Stimulated activated CD4-positive, alpha-beta T cell treated with anti-CD3 and anti-CD28 coated beads, Interleukin-4, amount 100 ng/mL, for 4 hours (primary cell): ENCODE measurements at places on chromosomes 1 and 21.

DNA sequence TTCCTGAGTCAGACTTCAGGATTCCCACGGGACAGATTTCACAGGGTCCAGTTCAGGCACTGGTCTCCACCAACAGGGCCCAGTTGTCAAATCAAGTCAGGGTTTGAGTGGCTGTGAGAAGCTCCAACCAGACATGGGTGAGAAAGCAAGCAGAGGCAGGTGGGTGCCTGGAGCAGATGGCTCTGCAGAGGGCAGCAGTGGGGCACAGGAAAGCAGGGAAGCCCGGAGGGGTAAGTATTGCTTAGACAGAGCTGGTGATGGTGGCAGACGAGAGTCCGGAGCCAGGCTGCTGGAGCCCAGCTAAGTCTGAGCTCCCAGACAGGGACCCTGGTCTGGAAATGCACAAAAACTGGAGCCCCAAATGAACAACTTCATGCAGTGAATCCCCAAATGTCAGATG is 40.4 kb downstream of the RIMS3 start:
- no peak for DNase-seq

DNA sequence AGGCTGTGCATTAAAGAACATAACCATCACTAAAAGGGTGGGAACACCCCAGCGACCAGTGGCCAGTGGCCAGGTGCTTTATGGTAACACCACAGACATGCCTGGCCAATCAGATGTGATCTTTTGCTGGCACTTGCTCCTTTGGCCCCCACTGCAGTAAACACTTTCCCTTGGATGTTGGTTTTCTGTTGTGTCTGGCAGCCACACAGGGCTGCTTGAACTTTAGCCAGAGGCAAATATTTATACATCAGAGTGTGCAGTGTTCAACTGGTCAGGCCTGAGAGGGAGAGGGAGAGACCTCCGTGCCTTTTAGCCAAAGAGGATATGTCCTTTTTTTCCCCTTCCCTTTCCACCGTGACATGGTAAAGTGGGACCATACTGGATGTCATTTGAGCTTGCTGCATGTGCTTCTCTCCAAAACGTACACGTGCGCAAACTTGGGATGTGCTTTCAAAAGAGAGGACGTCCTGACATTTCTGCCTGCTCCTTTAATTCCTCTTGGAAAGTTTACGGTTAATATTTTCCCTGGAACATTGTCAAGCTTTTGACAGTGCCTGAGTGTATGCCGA is 101.2 kb downstream of the NFIA start:
- DNase-seq = no peak

GRCh38 chr1:25553749-25554429 is 10.5 kb downstream of the LDLRAP1 start:
- no peak for DNase-seq

DNA sequence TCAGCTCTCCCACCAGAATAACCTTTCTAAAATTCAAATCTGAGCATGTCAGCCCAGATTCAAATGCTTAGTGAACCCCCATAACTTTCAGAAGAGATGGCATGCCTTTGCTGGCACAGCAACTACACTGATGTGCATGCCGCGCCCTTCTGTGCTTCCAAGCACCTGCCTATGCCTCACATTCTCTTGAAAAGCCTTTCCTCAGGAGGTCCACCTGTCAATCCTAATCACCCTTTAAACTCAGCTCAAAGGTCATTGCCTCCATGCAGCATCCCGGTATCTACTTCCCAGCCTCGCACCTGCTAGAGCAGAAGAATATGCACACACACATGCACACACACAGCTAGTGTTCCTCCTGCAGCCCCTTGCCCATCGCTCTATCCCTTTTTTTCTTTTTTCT is 5.2 kb upstream of the S100A2 start:
- no peak for DNase-seq

DNA sequence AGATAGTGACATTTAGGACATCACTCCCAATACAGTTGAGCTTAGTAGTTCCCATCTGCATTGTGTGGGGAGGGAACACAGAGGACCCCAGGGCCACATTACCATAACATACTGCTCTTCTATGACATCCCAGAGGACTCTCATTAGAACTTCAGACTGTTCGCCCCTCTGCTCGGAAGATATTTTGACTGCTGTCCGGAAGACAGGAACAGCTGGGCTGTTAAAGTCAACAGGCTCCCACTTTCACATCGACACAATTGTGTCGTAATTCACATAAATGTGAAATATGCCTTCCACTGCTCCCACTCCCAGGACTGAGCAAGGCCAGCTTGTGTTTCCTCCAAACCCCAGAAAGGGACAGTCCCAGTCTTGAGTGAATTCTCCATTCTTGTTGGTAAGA is 158.4 kb downstream of the SEC16B start:
- no peak for DNase-seq

DNA sequence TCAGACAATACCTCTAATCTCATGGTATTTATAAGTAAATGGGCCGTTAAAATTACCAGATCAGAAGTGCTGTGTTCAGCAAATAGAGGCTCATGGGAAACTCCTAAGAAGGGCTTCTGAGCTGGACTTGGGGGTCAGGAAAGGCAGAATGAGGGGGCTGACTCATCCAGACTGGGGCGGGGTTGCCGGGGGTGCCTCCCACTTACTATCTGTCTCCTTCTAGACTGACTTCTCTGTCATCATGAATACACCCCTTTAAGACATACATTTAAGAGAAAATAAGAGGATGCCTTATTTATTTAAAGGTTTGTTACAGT is 96.0 kb upstream of the ERRFI1 start:
- DNase-seq = no peak

GRCh38 chr1:206588492-206588891 is 23.8 kb downstream of the EIF2D start:
- DNase-seq = no peak

- DNase-seq = no peak
Measured at GRCh38 chr1:203219934-203220333, 9.5 kb downstream of the CHIT1 start.

- DNase-seq = no peak
Measured at GRCh38 chr1:200029822-200030152, 2.3 kb downstream of the NR5A2 start.

- DNase-seq = no peak
Measured at GRCh38 chr1:240739139-240739538, 127.2 kb upstream of the GREM2 start.

GRCh38 chr1:85297855-85298629 is 21.6 kb upstream of the BCL10 start:
- peak; percentile 44 for DNase-seq

DNA sequence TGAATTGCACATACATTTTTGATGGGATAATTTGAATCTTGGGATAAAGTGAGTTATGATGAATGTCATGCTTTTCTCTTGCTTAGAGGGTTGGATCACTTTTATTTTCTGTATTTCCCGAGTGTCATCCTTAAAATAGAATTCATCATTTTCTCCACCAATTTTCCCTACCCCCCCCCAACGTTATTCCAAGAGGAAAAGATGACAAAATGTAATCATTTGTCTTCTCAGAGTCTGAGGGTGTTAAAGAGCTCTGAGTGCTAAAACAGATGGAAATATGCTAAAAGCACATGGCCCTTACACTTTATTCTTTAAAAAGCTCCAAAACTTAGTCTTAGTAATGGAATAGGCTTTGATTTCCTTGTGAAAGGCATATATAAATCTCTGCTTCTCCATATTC is 81.4 kb downstream of the CHRM3 start:
- DNase-seq = no peak

GRCh38 chr1:112761714-112762480 is 46.8 kb upstream of the PPM1J start:
- no peak for DNase-seq

DNA sequence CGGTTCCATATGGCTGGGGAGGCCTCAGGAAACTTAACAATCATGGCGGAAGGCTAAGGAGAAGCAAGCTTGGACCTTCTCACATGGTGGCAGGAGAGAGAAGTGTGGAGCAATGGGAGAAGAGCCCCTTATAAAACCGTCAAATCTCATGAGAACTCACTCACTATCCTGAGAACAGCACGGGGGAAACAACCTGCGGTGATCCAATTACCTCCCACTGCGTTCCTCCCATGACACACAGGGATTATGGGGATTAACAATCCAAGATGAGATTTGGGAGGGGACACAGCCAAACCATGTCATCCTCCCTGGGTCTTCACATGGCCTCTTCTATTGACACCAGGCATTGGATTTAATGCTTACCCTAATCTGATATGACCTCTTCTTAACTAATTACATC is 455.1 kb upstream of the VAMP3 start:
- DNase-seq = no peak

GRCh38 chr21:32359719-32360260 is 33.0 kb downstream of the URB1 start:
- DNase-seq = no peak

DNA sequence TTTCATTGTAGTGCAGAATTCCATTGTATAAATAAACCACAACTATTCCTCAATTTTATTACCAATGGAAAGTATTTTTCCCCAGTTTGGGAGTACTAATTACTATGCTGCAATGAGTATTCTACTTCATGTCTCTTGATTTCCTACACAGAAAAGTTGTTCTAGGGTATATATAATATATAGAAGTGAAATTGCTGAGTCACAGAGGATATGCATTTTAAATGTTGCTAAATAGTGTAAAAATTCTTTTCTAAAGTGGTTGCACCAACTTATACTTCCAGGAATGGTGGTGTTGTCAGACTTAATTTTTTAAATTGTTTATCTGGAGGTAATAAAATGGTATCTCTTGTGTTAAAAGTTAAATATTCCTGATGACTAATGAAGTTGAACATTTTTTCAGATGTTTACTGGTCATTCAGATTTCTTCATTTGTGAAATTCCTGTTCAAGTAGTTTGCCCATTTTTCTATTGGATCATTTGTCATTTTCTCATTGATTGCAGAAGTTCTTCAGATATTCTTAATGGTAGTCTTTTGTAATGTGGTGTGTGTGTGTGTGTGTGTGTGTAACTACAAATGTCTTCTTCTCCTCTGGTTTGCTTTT is 19.1 kb upstream of the MYOG start:
- DNase-seq = no peak

GRCh38 chr1:12111741-12112140 is 48.6 kb downstream of the TNFRSF8 start:
- no peak for DNase-seq

DNA sequence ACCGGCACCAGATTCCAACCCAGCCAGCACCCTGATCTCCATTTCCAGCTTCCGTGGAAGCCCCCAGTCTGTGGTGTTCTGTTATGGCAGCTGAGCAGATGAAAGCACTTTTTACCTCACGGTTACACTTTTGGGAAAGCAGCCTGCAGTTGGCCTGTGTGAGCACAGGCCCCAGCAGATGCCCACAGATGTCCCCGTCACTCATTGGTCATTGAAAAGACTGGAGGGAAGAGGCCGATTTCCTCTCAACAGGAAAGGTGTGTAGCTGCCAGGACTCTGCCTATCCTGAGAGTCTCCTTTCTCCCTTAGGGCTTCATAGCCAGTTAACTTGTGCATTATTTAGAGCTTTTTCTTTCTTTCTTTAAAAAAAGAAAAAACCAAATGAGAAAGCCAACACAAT is 123.0 kb downstream of the PCBP3 start:
- no peak for DNase-seq

- no peak for DNase-seq
Measured at GRCh38 chr1:40633931-40634376, 31.5 kb downstream of the RIMS3 start.

DNA sequence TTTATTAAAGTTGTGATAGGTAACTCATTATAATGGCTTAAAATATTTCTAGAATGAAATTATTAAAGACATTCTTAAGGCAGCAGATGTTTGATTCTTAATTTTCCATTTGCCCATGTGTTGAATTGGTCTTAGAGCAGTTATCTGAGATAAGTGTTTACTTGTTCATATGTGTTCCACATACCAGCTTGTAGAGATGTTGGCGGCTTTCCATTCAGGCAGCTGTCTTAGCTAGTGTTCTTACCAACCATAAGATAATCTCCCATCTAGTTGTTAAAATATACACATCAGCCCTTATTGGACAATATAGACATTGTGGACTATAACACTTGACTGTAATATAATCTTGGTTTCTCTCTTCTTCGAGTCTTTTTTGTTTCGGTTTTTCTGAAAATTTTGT is 1372.9 kb upstream of the ADGRL2 start:
- no peak for DNase-seq

DNA sequence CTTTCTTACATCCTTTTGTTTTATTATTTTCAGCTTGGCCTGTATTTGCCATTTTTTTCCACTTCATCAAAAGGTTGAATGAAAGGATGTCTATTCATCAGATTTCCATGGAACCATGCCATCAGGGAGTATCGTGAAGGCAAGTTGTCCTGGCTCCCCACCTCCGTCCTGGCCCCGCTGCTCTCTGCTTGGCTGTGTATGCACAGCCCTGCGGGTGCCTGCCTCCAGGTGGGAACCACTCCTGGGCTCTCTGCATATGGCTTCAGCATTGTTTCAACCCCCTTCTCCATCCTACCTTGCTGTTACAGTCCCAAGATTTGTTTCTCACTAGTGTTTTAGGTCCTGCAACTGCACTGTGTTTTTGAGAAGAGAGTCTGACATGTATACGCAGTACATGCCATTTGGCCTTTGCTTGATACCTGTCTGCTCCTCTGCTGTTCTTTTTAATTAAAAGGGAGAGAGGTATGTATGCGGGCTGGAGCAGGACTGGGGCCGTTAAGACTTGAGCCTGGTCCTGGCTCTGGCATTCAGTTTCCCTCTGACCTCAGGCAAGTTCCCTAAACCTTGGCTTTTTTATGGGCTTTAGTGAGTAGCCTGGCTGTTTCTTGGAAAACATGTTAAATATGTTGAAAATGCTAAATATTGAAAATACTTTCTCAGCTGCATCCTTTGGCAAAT is 69.9 kb upstream of the GCLM start:
- no peak for DNase-seq

GRCh38 chr1:39272027-39272797 is 67.7 kb downstream of the MACF1 start:
- DNase-seq = no peak

- no peak for DNase-seq
Measured at GRCh38 chr1:216500273-216500967, 77.2 kb upstream of the USH2A start.

GRCh38 chr1:98672189-98672588 is 10.7 kb downstream of the SNX7 start:
- DNase-seq = no peak

DNA sequence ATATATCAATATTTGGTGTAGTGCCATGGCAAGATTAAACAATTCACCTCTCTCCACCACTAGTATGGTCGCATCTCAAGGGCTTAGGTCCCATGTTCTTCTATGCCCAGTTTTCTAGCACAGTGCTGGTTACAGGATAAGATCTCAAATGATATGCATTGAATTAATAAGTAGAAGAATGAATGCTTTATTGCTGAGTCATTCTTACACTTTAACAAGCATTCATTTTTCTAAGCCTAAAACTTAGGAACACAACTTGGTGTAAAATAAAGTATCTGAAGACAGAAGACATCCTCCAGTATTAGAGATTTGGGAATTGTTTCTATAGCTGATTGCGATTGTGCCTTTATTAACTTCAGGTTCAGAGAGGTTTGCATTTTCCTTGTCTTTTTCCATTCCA is 85.8 kb downstream of the TBX15 start:
- no peak for DNase-seq
